Stimulated activated naive B cell treated with anti-CD40 and anti-IgM and Interleukin-4, amounts not matched to agents 10 μg/mL and 1 μg/mL and 100 μg/mL, for 72 hours (primary cell): ENCODE measurements at places on chromosomes 6 and 20.

DNA sequence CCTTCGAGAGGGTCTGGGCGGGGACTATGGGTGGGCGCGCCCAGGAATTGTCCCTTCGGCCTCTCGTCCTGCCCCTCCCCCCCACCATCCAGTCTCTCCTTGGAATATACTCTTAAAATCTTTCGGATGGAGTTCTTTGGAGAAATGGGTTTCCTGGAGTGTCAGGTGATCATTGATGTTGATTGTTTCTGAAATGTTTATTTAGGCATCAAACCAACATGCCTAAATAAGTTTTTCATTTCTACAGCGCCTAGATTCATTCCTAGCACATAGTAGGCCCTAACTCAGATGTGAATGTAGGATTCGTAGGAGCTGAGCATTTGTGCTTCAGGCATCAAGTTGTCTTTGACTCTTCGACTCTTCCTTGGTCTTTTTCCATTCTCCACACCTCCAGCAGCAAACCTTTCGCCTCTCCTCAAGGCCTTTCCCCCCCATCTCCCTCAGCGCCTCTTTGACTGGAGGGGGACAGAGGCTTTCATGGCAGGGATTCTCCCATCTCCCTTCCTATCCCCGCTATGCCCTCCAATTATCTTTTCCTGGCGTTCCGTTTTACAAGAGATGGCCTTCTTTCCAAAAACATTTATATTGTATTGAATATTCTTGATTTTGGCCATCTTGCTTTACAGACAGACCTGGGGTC is 610 bp downstream of the CASP8AP2 start:
- DNase-seq: no peak
- peaks cover 29% of the 10 kb centered on the region for H3K36me3 ChIP-seq
- H3K27me3 ChIP-seq: no peaks in the 10 kb centered on the region
- H3K27ac ChIP-seq: peak overlapping the region; percentile 99
- peaks cover 34% of the 10 kb centered on the region for H3K4me1 ChIP-seq
- peak overlapping the region; percentile 100 for H3K4me3 ChIP-seq

DNA sequence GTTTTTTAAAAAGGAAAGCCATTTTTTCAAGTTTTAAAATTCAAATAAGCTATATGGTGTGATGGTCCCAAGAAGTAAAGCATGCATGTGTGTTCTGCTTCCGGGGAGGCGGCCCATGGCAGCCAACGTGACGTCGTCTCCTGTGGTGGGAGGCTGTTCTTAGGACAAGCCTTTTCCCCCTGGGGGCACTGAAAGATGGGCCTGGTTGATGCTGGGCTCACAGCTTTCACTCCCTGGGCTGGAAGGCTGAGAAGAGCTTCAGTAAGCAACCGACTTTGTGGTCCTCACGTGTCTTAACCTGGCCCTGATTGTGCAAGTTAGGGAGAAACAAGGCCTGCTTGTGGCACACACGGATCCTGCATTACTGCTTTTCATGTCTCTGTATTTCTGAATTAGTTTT is 84.1 kb downstream of the SMOC2 start:
- no peak overlapping the region for H3K4me3 ChIP-seq
- H3K27ac ChIP-seq: no peak overlapping the region
- no peak for DNase-seq
- peaks cover 4% of the 10 kb centered on the region for H3K27me3 ChIP-seq
- H3K4me1 ChIP-seq: no peaks in the 10 kb centered on the region

DNA sequence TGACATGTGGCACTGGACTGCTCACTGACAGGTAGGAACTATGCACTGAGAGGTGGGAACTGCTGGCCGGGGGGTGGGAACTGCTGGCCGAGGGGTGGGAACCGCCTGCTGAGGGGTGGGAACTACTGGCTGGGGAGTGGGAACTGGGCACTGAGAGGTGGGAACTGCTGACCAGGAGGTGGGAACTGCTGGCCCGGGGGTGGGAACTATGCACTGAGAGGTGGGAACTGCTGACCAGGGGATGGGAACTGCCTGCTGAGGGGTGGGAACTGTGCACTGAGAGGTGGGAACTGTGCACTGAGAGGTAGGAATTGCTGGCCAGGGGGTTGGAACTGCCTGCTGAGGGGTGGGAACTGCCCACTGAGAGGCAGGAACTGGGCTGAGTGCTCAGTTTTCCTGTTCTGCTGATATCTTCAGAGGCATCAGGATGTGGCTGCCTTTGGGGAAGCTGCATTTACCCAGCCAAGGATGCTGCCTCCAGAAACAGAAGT is 90.2 kb downstream of the THBS2 start:
- H3K36me3 ChIP-seq: no peaks in the 10 kb centered on the region
- no peak for DNase-seq
- H3K4me3 ChIP-seq: no peak overlapping the region
- H3K27me3 ChIP-seq: peaks cover 5% of the 10 kb centered on the region
- no peaks in the 10 kb centered on the region for H3K4me1 ChIP-seq
- H3K27ac ChIP-seq: no peak overlapping the region

DNA sequence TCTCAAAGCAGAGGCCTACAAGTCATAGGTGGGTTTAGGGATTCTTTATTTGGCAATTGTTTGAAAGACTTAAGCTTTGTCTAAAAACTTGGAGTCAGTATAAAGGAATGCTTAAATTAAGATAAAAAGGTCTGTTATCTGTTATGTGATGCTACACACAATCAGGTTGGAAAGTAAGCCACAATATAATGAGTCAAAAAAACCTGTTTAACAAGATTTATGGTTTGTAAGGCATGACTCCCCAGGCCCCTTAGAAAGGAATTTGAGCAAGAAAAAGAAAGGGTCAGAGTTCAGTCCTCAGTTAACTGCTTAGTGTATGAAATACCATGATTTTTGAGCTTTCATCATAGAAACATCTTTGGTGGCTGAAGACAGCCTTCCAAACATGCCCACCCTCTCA is 66.8 kb upstream of the HMGN3 start:
- H3K4me1 ChIP-seq: no peaks in the 10 kb centered on the region
- DNase-seq: no peak
- H3K27me3 ChIP-seq: no peaks in the 10 kb centered on the region

- peaks cover 39% of the 10 kb centered on the region for H3K27me3 ChIP-seq
- peaks cover 31% of the 10 kb centered on the region for H3K36me3 ChIP-seq
- peaks cover 20% of the 10 kb centered on the region for H3K4me1 ChIP-seq
- DNase-seq: no peak
These were observed 23.8 kb downstream of the FOXC1 start for GRCh38 chr6:1633366-1634021.

DNA sequence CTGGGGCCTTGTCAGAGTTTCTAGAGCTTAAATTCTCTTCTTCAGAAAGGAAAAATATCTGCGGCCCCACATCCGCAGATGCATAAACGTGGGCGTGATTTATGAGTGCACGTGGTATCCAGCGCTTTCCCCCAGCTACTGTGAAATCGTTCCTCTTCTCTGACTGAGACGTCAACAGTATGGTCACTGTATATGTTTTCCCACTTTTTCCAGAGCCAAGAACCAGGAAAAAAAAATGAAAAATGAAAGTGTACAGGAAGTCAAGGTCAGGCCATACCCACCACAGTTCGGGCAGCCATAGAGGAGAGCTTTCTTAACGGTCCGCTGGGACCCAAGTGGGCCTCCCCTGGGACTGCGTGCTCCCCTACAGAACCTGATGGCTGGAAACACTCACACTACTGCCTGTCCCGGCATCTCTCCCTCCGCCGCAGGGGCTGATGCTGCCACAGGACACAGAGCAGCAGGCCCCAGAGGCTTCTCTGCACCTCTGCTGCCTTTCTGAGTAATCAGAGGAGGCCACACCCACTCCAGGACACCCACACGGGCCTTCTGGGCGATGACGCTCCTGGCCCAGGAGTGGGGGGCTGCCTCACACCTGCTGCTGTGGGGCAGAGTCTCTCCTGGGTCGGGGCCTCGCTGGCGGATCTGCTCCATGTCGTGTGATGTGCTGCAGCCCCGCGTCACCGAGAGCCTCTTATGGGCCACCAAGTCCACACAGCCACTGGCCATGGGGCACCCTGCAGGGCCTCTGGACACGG is 16.4 kb upstream of the STX16 start:
- H3K36me3 ChIP-seq: no peaks in the 10 kb centered on the region
- H3K27ac ChIP-seq: peak overlapping the region; percentile 85
- peak overlapping the region; percentile 72 for H3K4me3 ChIP-seq
- peak; percentile 57 for DNase-seq
- peaks cover 29% of the 10 kb centered on the region for H3K4me1 ChIP-seq

DNA sequence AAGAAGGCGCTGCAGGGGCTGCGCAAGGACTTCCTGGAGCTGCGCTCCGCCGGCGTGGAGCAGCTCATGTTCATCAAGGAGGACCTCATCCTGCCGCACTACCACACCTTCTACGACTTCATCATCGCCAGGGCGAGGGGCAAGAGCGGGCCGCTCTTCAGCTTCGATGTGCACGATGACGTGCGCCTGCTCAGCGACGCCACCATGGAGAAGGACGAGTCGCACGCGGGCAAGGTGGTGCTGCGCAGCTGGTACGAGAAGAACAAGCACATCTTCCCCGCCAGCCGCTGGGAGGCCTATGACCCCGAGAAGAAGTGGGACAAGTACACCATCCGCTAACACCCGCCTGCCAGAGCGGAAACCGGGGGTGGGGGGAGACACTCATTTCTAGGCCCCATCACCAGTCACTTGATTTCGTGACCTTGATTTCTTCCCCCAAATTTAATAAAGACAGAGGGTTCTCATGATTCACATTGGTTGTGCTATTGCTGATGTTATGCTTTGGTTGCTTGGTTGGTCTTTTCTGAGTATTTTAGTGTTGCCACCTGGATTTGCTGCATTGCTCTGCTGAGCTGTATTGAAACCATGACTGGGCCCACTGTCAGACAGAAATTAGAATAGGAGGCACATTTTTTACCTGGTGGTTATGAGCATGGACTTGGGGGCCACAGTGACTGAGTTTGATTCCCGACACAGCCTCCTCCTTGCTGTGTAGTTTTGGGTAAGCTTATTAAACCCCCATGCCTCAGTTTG is 1.5 kb downstream of the FAM50B start:
- peaks cover 4% of the 10 kb centered on the region for H3K36me3 ChIP-seq
- DNase-seq: peak; percentile 7
- H3K4me3 ChIP-seq: no peak overlapping the region
- H3K4me1 ChIP-seq: peaks cover 34% of the 10 kb centered on the region

DNA sequence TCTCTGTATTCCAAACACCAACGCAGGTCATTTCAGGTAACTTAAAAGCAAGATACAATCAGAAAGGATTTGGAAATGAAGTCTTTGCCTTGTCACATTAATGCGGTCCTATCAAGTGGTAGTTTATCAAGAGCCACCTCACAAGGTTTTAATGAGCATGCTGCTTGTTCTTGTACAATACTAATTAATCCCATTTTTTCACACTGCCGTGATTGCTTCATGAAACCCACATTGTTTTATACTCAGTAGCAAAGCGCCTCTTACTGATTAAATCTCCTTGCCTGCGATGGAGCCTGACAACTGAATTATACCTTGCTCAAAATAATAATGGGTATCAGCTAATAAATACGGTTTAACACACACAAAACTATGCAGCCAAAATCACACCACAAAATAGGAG is 234.1 kb upstream of the TSHZ2 start:
- H3K4me3 ChIP-seq: no peak overlapping the region
- H3K27me3 ChIP-seq: no peaks in the 10 kb centered on the region
- H3K27ac ChIP-seq: no peak overlapping the region
- no peaks in the 10 kb centered on the region for H3K36me3 ChIP-seq

DNA sequence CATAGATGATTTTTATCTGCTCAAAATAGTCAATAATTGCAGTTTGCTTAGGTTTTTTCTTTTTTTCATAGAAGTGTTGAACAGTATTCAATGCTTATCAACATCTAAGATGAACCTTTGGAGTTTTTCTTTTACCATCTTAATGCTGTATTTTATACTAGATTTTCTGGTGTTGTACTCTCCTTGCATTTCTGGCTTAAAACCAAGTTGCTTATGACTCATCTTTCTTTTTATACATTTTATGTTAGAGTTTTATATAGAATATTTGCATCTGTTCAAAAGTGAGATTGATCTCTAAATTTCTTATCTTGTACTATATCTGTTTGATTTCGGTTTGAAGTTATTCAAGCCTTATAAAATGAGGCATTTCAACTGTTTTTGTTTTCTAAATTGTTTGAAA is 232.5 kb downstream of the RFPL4B start:
- H3K4me1 ChIP-seq: no peaks in the 10 kb centered on the region
- H3K36me3 ChIP-seq: no peaks in the 10 kb centered on the region

- no peak for DNase-seq
- peaks cover 49% of the 10 kb centered on the region for H3K36me3 ChIP-seq
- H3K4me3 ChIP-seq: no peak overlapping the region
- no peaks in the 10 kb centered on the region for H3K27me3 ChIP-seq
These were observed 20.7 kb downstream of the PRPF6 start for GRCh38 chr20:64001607-64002011.

GRCh38 chr6:14100138-14100537 is 17.4 kb upstream of the CD83 start:
- H3K4me3 ChIP-seq: peak overlapping the region; percentile 33
- DNase-seq: no peak
- peaks cover 57% of the 10 kb centered on the region for H3K4me1 ChIP-seq
- peak overlapping the region; percentile 94 for H3K27ac ChIP-seq
- H3K27me3 ChIP-seq: no peaks in the 10 kb centered on the region

GRCh38 chr6:97445407-97445806 is 162.4 kb upstream of the MMS22L start:
- no peaks in the 10 kb centered on the region for H3K36me3 ChIP-seq
- no peak for DNase-seq
- H3K27ac ChIP-seq: no peak overlapping the region

DNA sequence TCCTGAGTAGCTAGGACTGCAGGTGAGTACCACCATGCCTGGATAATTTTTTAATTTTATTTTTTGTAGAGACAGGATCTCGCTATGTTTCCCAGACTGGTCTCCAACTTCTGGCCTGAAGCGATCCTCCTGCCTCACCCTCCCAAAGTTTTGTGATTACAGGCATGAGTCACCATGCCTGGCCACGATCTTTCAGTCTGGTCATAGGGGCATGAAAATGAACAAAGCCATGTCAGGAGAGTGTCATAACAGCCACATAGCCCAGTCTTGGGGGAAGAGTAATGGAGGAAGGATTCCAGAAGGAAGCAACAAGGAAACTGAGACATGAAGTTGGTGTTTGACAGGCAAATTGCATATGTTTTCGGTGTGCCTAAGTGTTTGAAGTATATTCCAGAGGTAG is 17.0 kb upstream of the SNX3 start:
- H3K4me3 ChIP-seq: no peak overlapping the region
- H3K36me3 ChIP-seq: no peaks in the 10 kb centered on the region
- H3K27ac ChIP-seq: no peak overlapping the region
